ENCODE measurements at places on chromosomes 1 and 21.

DNA sequence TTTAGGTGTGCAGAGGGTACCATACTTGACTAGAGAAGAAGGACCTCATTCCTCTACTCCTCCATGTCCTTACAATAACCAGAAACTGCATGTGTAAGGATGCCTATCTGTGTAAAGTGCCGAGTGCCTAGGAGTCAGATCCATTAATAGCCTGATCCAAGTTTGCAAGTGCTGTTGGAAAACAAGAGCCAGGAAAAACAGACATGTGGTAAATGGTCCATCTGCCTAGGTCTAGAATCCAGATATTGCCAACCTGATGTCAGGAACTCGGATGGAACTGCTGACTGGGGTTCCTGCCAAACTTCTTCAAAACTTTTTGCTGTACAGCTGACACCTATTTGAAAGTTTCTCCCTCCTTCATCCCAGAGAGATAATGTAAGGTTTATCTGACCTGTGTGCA is 239.4 kb upstream of the CAMK1G start:
- DNase-seq, result no peak

DNA sequence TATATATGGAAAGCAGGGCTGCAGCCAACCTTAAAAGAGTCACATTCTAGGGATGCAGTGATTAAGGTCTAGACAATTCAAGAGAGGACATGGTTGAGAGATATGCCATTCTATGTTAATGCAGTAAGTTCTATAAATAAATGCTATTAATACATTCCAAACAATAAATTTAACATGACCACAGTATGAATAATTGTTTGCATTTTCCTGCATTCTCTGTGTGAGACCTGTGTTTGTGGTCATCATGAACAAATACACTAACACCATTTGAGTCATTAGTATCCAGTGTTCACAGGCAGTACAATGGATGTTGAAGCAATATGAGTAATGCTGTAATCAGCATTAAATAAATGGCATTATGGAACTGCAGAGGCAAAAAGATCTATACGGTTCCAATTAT is 5.5 kb upstream of the ZRANB2 start:
- DNase-seq, result no peak

DNA sequence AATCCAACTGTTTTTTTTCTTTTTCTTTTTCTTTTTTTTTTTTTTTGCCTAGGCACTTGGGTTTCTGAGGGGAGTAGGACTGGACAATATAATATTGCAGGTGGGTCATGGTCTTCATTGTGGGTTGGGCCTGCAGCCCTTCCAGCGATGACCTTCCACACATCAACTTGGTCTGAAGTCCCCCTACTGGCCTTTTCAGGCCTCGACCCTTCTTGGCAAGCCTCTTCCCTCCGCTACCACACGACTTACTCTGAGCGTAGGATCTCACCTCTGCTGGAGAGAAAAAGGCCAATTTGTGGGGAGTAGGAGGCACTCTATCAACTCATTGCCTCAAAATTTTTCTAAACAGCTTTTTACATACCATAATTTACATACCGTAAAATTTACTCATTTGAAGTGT is 51.1 kb upstream of the GRIK3 start:
- no peak for DNase-seq

DNA sequence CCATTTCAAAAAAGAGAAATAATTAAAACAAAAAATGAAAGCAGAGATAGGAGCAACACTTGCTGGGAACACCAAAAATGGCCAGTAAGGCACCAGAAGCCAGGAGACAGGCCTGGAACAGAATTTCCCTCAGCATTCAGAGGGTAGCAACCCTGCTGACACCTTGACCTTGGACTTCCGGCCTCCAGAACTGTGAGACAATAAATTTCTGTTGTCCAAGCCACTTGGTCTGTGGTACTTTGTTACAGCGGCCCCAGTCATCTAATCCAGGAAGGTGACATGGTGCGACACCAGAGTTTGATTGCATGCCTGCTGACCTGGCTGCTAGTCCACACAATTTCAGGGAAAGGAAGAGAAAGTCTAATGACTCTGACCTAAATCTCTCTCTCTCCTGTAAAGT is 10.6 kb upstream of the RAB4A start:
- DNase-seq, result no peak

GRCh38 chr1:176884911-176885310 is 279.6 kb downstream of the ASTN1 start:
- DNase-seq, result no peak

DNA sequence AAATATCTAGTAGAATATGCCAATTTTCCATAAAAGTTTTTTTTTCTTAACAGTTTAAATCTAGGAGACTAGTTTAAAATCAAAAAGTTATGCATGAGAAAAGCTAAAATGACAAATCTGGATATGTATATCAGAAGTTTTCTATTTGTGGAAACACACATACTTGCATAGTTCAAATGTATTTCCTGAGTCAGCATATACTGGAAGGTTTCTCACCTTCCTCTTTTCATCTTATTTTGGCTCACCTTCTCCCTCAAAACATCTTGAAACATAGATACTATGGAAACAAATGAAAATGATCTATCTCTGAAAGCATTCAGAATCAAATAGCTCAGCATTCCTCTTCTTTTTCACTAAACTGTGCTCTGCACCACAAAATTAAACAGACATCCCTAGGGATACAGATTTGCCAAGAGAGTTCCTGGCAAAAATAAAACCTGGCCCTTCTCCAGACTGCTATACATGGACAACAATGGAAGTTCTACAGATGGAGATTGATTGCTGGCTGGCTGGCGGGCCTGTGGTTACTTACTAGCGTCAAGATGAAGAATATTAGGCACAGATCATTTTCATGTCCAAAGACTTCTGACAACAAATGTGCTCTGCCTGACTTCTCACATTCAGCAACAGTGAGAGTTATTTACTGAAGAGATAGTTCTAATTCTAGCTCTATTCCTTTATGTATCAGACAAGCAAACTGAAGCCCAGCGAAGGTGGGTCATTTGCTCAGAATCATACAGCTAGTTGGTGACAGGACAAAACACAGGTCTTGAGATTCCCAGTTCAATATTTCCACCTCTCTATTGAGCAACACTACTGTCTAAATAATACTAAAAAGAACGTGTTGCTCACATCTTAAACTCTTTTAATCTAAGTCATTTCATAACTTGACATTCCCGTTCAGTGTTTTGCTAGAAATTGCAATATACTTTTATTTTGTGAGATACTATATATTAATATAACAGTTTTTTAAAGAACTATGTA is 26.6 kb downstream of the DIPK1A start:
- no peak for DNase-seq

Data from retinal pigment epithelial cell (primary cell).